ENCODE measurements at places on chromosomes 5 and 9.
A peak's percentile ranks its signal among the peaks of the same experiment; 100 is the strongest.

- DNase-seq, result no peak
Observed at GRCh38 chr5:137217599-137218200, 281.4 kb downstream of the SPOCK1 start.

GRCh38 chr5:152505442-152506042 is 100.5 kb upstream of the NMUR2 start:
- no peak for DNase-seq

DNA sequence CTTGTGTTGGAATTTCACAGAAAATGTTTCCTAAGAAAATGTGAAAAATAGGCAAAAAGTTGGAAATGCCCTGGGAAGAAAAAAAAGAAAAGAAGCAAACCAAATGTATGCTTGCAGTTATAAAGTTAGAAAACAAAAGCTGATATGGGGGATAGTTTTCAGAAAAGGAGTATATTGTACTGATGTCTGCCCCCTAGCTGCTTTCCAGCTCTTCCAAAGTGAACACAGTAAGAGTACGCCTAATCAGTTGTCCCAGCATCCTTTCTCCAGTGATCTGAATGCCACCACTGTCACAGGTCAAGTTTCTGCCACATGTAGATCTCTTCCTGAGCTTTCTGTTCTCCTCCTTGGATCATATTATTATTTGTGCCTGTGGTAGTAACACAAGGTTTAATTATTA is 5.8 kb downstream of the TYRP1 start:
- no peak for DNase-seq

DNA sequence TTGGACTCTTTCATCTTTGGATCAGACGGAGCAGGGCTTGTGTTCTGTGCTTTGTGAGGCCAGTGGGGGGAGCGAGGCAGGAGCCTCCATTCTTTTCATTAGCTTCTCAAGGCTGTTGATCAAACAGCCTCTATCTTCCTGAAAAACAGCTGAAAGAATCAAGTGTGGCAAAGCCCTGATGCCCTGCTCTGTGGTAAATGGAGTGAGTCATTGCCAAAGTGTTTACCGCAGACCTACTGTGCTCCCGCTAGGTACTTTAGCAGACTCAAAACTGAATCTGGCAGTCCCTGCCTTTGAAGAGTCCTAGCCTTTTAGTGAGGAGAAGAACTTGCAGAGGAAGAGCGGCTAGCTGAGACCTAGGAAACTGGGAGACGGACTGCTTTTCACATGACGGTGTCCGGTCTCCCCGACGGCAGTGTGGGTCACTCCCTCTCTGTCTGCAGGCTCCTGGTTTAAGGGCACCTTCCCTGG is 3.3 kb downstream of the ANKRD33B start:
- DNase-seq, result no peak

DNA sequence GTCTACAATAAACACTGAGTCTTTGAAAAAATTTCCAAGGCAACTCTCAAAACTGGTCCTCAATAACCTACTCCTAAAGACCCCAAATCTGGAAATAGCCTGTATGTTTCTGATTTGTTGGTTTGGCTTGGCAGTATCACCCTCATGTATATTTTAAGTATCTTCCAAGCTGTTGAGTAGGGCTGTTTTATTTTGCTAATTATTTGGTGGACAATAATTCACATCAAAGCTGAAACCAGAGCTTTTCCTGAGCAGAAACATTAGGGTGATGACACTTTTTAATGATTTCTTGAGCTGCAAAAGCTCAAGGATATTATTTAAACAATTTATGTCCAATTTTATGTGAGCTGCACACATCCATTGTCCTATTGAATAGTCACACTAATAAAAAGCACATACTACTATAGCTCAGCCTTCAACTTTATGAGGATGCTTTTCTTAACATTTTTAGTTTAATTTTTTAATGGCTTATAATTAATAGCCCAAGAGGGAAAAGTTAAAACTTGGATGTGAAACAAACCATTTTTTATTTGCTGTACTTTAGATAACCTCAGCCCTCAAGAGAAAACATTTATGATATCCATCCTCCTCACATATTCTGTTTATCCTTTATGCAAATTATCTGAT is 393.1 kb downstream of the TAF11L14 start:
- no peak for DNase-seq

DNA sequence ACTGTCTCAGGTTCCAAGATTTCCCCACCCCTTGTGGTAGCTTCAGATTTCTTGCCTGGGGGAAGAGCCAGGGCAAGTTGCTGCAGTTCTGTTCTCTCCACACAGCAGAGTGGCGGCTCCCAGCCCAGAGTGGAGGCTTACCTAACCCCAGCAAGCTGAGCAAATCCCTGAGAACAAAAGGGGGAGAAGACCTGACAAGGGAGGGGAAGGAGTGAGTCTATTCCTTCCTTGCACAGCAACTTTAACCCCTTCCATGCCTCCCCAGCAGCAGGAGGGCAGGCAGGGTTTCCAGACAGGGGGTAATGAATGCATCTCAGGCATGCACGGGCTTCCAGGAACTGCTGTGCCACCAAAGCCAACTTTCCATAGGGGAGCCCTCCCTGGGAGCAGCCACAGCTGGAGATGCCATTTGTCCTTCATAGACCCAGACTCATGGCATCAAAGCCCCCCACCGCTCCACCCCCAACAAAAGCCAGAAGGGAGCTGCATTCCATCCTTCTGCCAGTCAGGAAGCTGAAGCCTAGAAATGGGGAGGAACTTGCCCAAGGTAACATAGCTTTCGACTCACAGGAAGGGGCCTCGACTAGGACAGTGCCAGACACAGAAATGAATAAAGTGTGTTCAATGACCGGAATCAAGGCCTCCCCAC is 28.8 kb upstream of the FAT2 start:
- DNase-seq, result peak; percentile 88

GRCh38 chr5:151101746-151102145 is 20.9 kb upstream of the TNIP1 start:
- DNase-seq, result no peak

- no peak for DNase-seq
Observed at GRCh38 chr9:23814243-23814642, 11.8 kb downstream of the ELAVL2 start.
